NCI-H774 (cell line): ENCODE measurements at places on chromosomes 4 and X.

DNA sequence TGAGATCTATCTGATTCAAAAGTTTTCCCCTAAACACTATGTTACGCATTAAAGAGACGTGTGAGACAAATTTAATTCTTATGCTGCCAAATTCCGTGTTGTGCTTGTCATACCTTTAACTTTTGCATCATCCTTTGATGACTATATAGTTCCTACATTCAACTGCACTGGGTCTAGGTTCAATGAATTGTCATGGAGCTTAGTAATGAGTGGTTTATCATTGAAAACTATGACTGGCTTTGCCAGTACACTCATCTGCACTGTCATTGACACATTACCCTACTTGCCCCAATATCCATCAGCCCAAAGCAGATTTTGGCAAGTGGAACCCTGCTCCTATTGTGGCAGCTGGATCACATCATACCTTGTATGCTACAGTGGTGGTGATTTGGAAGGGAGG, 882.9 kb upstream of the SLIT2 start:
- no peak for DNase-seq

- DNase-seq, result no peak
Observed at GRCh38 chr4:74625981-74626380, 168.3 kb downstream of the BTC start.

- no peak for DNase-seq
Observed at GRCh38 chr4:150229520-150229919, 151.3 kb downstream of the DCLK2 start.

- no peak for DNase-seq
Observed at GRCh38 chrX:43581167-43581566, 74.9 kb upstream of the MAOA start.

- DNase-seq, result no peak
Observed at GRCh38 chr4:183788308-183788905, 116.7 kb upstream of the STOX2 start.

- no peak for DNase-seq
Observed at GRCh38 chrX:70444946-70445656, 466 bp downstream of the DLG3 start.

DNA sequence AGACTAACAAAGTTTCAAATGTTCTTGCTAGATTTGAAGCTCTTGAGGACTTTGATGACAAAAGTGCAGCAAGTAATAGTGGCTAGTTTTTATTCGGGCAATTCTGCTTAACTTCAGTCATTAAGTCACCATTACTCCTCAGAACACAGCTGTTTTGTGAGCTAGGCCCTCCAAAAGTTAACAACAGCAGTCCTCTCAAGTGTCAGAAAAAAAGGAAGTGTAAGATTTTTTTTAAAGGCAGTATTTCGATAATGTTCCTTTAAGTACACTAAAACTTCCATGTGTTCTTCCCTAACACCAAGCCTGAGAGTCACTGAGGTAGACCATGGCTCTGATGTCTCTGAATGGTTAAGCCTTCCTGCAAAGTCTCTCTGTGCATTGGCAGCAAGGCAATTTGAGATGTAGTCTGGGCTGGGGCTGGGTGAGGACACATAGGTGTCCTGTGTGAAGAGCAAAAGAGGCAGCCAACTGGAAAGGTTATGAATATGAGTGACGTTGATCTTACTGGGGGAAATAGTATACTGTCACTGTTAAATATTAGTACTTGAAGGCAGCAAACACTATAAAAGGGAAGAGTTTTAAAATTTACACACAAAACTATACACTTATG, 174.0 kb upstream of the MAP3K15 start:
- DNase-seq, result no peak

- peak; percentile 17 for DNase-seq
Observed at GRCh38 chr4:102825261-102826091, 1.9 kb downstream of the UBE2D3 start.
